ENCODE measurements at places on chromosomes 1 and 21. TPM values are rescaled to one million over a fixed set of nuclear protein-coding genes. Genes with fewer than 3 reads are reported as not detected.

- peak; percentile 83 for DNase-seq
Observed at GRCh38 chr1:167663002-167663772, 33.2 kb downstream of the RCSD1 start.

DNA sequence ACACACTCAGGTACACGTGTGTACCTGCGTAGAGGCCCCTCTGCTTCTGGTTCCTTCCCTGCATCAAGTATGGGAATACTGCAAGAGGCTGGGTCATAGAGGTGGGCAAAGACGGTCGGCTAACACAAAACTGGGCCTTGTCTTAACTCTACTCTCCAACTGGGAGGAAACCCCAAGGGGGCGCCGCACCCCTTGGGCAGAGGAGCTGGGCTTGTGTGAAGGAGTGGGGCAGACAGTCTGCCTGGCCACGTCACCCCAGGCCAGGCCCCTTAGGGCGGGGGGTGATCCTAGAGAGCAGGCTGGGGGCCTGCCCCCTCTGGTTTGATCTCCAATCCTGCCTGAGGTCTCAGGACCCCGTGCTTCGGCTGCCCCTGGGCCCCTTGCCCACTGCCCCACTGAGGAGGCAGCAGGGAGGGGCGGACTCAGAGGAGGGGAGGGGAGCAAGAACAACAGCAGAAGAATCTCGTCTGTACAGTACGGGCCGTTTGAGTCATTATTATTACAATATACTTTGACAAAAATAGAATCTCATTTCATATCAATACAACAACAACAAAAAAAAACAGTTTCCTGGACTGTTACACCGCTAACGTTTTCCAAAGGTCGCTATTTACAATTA lies 34.7 kb downstream of the MEF2D start:
- DNase-seq: no peak

GRCh38 chr1:63908016-63908415 lies 134.2 kb downstream of the ROR1 start:
- no peak for DNase-seq

- DNase-seq: peak; percentile 99
Observed at GRCh38 chr1:24266398-24266941, 52.7 kb upstream of the GRHL3 start.

GRCh38 chr1:223500560-223501425 lies 107.6 kb downstream of the CCDC185 start:
- DNase-seq: peak; percentile 93

- DNase-seq: no peak
Observed at GRCh38 chr1:185268352-185268751, 48.7 kb downstream of the IVNS1ABP start.

The ACBD3 gene
- total RNA-seq: 71.0 TPM

The EPS8L3 gene
- not detected for total RNA-seq
